ENCODE measurements at places on chromosomes 6 and 20.

- DNase-seq: no peak
These were observed 27.3 kb downstream of the NQO2 start for GRCh38 chr6:3026791-3027626.

DNA sequence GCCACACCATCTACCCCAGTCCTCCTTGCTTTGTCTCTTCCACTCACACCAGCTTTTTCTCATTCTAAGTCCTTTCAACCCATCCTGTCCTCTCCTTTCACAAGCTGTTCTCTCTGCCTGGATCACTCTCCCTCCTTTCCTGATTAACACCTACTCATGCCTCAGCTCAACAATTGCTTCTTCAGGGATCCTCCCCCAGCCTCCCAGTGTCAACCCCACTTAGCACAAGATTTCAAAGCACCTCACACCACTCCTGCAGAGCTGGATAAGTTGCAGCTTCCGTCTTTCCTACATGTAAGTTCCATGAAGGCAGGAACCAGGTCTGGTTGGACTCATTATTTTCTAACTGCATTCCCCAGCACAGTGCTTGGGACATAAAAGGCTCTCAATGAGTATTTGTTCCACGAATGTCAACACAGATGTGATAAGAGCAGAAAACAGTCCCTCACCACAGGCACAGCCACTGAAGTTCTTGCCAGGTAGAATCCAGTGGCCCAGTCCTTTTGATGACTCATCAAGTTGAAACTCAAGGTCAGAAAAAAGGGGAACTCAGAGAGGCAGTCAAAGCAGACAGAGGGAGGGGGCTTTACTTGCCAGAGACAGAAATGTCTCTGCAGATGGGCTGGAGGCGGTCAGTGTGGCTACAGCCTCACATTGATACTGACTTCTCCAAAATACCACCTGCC is 193.4 kb upstream of the PRDM1 start:
- DNase-seq: no peak

DNA sequence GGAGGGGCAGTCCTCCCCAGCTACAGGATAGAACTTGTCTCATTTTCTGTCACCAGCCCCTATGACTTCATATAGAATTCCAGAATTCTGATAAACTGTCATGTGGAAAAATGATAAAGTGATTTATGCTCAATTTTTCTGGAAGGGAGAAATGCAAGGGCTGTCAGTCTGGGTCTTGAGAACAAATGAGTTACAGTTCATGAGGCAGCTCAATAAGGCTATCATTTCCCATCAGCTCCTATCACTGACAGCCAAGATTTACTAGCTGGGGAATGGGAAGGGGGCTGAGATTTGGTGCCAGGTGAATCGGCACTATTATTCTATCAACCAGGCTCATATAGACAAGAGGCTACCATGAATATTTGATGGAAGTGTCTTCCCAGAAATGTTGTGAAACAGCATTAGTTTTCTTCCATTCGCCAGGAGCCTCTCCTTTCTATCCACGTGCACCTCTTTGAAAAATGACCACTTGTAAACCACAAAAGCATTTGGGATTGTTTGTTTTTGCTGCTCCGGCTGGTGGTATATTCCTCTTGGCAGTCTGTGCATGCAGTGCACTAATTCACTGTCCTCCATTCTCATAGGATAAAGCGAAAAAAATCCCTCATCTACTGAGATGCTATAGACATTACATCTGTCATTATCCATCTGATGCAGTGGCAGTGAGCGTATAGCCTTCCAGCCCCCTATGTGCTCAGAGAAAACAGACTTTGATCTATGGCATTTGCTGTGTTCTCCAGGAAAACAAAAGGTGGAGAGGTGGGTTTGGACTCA is 528.7 kb upstream of the RNF217 start:
- DNase-seq: no peak

DNA sequence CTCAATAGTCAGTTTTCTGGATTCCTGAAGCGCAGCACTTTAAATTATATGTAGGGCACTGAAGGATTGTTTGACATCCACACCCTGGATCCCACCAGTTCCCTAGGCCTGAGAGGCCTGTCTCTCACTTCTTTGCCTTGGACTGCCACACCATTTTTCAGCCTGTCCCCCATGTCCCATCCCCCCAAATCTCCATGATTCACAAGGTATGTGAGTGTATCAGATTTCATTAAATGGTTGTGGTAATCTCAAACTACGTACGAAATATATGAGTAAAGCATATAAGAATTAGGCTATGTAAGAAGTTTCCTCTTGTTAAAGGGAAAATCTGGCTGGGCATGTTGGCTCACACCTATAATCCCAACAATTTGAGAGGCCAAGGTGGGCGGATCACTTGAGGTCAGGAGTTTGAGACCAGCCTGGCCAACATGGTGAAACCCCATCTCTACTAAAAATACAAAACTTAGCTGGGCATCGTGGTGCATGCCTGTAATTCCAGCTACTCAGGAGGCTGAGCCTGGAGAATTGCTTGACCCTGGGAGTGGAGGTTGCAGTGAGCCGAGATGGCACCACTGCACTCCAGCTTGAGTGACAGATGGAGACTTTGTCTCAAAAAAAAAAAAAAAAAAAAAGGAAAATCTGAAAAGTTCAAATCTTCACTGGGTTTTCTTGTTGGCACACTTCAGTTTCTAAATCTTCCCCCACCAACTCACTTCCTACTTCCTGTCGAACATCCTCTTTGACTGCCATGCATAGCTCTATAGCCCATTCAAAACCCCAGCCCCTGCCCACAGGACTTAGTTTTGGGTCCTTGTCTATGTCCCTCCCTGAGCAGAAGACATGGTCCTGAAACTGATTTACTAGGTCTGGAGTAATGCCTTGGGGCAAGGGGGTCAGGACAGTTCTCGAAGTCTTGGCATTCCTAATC is 97.3 kb upstream of the SHLD1 start:
- DNase-seq: no peak

DNA sequence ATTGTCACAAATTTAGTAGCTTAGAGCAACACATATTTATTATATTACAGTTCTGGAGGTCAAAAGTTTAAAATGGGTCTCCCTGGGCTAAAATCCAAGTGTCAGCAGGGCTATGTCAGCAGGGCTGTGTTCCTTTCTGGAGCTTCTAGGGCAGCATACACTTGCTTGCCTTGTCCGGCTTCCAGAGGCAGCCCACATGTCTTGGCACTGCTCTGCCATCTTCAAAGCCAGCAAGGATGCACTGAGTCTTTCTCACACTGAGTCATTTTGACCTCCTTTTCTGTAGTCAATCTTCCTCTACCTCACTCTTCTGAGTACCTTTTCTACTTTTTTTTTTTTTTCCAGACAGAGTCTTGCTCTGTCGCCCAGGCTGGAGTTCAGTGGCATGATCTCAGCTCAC is 39.0 kb downstream of the ADGRF4 start:
- no peak for DNase-seq

DNA sequence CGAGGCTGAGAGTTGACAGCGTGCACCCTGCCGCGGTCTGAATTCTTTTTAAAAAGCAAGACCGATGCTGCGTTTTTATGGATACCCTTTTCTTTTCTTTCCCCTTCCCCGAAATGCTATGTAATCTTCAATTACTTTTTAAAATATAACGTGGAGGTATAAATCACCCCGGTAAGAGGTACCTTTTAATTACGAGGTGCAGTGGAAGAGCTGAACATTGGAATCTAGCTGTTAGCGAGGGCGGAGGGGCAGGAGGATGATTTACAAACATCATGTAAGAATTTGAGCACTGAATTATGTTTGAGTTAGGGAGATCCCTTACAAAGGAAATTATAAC is 1.2 kb downstream of the EYA2 start:
- no peak for DNase-seq

DNA sequence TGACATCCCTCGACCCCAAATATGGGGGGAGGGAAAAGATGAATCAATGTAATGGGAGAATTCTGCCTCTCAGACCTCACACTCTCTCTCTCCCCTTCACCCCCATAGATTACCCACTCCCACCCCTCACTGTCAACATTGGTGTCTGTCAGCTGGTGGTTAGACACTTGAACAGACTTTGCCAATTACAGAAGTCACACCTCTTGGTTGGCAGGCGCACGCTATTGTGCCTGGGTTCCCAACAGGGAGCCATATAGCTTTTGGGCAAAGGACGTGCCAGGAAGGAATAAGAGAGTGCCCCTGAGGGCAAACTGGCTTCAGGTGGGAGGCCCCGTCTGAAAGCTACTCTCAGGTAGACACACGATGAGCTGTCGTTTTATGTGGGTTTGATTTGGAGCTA is 54.1 kb upstream of the FYN start:
- no peak for DNase-seq

GRCh38 chr20:44641325-44641724 is 10.2 kb downstream of the ADA start:
- no peak for DNase-seq

GRCh38 chr6:121951123-121951522 is 448.3 kb upstream of the HSF2 start:
- no peak for DNase-seq

DNA sequence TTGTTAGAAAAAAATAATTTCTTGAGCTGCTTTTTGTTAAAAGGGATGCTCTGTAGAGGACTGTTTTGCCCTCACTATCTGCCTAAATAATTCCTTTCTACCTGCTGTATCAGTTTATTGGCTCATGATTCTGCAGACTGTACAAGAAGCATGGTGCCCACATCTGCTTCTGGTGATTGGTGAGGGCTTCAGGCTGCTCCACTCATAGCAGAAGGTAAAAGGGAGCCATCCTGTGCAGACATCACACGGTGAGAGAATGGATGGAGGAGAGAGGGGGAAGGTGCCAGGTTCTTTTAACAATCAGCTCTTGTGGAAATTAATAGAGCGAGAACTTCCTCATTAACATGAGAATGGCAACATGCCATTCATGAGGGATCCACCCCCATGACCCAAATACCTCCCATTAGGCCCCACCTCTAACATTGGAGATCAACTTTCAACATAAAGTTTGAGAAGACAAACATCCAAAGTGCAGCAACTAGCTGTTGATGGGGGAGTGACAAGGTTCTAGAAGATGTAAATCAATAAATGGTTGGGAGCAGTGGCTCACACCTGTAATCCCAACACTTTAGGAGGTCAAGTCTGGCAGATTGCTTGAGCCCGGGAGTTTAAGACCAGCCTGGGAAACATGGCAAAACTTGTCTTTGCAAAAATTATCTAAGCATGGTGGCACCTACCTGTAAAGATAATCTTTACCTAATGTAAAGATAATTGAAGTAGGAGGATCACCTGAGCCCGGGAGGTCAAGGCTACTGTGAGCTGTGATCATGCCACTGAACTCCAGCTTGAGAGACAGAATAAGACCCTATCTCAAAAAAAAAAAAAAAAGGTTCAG is 15.7 kb upstream of the AHCY start:
- no peak for DNase-seq

DNA sequence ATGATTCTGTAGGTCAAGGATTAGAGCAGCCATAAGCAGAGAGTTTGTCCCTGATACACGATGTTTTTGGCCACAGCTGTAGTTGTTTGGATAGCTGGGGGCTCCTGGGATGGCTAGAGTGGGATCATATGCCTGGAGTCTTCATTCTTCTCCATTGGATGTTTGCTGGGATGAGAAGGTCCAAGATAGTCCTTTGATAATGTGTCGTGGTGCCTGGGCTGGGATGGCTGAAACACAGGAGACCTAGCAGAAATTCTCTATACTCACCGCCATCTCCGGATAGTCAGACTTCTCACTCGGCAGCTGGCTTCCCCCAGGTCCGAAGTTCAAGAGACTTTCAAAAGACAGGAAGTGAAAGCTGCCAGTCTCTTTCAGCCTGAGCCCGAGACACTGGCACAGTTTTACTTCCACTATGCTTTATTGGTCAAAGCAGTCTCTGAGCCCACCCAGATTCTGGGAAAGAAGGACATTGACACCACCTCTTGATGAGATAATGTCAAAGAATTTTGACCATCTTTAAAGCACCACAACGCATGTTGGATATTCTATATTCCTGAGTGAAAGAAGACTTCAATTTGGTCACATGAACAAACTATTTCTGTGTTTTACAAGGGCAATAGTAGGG is 16.0 kb downstream of the MARCKS start:
- DNase-seq: no peak

- DNase-seq: no peak
These were observed 95.5 kb downstream of the KCNB1 start for GRCh38 chr20:49386848-49387580.

GRCh38 chr6:27297857-27298730 is 14.0 kb downstream of the POM121L2 start:
- DNase-seq: no peak

GRCh38 chr20:6898928-6899327 is 131.4 kb downstream of the BMP2 start:
- DNase-seq: no peak

GRCh38 chr20:53839423-53840176 is 230.8 kb downstream of the BCAS1 start:
- DNase-seq: no peak

DNA sequence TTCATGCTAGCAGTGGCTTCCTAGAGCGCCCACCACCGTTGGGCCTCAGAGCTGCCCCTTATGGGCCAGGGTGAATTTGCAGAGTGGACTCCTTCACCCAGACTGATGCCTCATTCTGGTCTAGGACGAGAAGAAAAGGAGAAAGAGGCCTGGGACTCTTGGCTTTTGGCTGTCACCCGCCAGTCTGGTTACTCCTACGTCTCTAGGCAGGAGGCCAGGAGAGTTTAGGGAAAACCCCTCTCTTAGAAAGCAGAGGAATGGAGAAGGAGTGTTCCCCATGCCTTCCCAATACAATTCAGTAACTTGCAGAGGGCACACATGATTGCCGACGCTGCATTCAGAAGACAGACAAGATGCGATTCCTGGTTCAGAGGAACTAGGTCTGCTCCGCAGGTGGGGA is 70.1 kb downstream of the CDC5L start:
- no peak for DNase-seq

GRCh38 chr6:111220383-111221031 is 133.2 kb downstream of the SLC16A10 start:
- DNase-seq: no peak

Data from amygdala (tissue), 56 donors.